ENCODE measurements at places on chromosomes 6 and 20.

- no peak for DNase-seq
Measured at GRCh38 chr6:116476002-116476678, 15.0 kb downstream of the CALHM6 start.

- no peak for DNase-seq
Measured at GRCh38 chr6:139547122-139547776, 172.8 kb upstream of the CITED2 start.

DNA sequence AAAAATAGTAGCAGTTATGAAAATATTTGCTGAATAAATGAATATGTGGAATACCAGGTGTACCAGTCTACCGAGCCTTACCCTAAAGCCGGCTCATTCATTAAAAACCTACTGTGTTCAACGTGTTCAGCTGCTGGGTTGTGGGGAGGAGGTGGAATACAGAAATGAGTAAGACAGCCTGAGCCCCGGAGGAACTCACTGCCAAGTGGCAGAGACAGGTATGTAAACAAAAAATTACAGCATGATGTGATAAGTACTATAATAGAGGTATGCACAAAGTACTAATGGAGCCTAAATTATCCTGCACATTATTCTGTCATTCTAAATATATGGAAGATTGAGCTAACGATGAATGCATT lies 6.8 kb upstream of the ADTRP start:
- DNase-seq, result no peak

DNA sequence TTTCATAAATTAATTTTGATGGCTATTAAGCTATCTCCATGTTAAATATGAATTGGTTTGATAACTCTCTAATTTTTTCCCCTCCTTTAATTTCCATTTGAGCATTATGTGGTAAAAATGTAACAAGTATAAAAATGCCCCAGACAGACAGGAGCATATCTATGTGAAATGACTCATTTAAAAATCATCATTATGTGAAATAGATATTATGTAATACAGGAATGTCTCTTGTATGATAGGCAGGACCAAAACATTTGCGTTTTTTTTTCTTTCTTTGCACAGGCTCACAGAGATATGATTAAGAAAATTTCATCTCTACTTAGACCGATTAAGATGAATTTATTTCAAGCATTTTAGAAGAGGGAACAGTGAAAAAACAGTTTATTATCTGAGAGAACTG lies 95.8 kb downstream of the AKAP7 start:
- DNase-seq, result no peak

GRCh38 chr6:137707038-137707589 lies 159.9 kb upstream of the TNFAIP3 start:
- DNase-seq, result no peak

Data from NCI-H2171 treated with DMSO at 0.1 percent for 48 hours (cell line).